HuH-7.5 (cell line): ENCODE measurements at places on chromosomes 12 and 14.

- no peak for DNase-seq
Observed at GRCh38 chr14:51821822-51822221, 38.6 kb upstream of the GNG2 start.

GRCh38 chr12:76551482-76551888, 8.1 kb downstream of the OSBPL8 start:
- no peak for DNase-seq

DNA sequence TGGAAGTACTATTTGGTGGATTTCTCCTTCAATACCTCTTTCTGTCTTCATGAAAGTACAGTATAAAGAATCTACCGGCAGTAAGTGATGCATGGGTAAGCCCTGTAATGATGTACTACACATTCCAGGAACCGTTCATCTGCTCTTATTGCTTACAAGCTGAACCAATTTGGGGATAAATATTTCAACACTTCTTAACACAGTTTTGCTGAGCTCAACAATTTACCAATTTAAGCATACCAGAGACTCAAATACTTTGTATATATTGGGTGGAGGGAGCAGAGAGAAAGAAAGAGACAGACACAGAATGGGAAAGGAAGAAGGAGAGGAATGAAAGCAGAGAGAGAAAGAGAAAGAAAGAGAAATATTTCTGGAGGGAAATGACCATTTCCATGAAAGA, 821.1 kb upstream of the FLRT2 start:
- no peak for DNase-seq

- DNase-seq = no peak
Observed at GRCh38 chr12:98188650-98189077, 326.7 kb upstream of the TMPO start.
